HCEC 1CT (cell line): ENCODE measurements at places on chromosomes 5 and 9.

DNA sequence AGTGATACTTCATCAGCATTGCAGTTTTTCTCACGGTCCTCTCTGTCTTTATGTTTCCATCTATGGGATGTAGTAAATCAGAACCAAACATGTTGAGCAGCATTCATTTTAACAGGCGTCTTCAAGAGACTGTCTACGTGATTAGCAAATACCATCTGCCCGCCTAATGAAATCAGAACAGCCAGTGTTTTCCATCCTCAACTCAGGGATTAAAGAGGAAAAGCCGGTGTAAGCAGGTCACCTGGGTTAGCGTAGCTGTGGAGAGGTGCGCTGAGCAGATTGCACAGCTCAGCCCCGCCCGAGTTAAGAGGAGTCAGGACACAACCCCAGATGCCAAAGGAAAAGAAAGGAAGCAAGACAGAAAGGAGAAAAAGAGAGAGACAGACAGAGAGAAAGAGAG is 54.3 kb upstream of the ANKRD33B start:
- no peak for DNase-seq

GRCh38 chr5:74686962-74687751 is 2.1 kb downstream of the HEXB start:
- DNase-seq: peak; percentile 68

DNA sequence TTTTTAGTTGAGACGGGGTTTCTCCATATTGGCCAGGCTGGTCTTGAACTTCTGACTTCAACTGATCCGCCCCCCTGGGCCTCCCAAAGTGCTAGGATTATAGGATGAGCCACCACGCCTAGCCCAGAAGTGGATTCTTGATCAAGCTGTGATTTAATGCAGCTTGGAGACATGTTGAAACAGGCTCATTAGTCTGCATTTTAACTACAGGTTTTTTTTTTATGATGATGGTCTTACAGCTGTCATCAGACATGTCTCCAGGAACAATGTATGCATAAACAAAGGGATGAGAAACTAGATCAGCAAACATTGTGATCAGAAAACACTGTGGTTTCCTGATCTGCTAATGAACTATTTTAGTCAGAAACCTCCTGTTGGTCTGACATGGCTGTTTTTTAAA is 30.0 kb upstream of the PLPP1 start:
- no peak for DNase-seq

GRCh38 chr5:145965804-145966203 is 29.4 kb downstream of the SH3RF2 start:
- DNase-seq: no peak

DNA sequence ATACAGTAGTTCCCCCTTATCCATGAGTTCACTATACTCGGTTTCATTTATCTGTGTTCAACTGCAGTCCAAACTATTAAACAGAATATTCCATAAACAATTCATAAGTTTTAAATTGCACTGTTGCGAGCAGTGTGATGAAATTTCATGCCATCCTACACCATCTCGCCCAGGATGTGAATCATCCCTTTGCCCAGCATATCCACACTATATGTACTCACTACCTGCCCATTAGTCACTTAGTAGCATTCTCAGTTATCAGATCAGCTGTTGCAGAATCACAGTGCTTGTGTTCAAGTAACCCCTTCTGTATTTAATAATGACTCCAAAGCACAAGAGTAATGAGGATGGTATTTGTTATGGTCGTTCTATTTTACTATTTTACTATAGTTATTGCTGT is 51.5 kb downstream of the SHOC1 start:
- peak; percentile 84 for DNase-seq

- no peak for DNase-seq
These were observed 205.3 kb upstream of the PANK3 start for GRCh38 chr5:168784454-168784853.

- DNase-seq: peak; percentile 23
These were observed 105.3 kb upstream of the FCN2 start for GRCh38 chr9:134775081-134775951.

DNA sequence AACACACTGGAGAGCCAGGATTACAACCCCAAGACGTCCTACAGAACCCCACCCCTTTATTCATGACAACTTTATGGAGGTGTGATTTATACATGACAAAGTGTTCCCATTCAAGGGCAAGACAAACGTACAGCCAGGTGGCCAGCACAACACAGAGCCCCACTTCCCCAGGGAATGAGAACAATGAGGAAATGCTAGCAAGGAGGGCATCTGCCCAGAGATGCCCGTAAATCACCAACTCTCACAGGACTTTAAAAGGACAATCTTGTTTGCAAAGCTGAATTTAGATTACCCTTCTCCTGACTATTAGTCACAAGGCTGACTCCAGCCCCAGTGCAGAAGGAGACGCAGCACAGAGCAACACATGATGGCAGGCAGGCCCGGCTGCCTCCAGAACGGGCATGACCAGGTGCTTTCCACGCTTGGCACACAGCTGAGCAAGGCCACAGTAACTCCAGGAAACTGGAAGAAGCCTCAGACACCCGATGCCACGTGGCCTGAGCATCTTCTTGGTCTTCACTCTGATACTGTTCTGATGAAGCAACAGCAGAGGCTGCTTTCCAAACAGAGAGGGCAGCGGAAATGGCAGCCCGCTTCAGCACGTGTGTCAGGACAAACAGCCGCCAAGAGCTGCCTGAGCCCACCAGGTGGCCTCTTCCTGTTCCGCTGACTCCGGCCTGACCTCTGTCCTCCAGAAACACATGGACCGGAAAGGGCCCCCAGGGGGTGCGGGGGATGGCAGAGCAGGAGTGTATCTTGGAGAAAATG is 51.4 kb downstream of the ROR2 start:
- no peak for DNase-seq

GRCh38 chr9:18023332-18023731 is 444.5 kb downstream of the SH3GL2 start:
- peak; percentile 8 for DNase-seq

- DNase-seq: no peak
These were observed 44.5 kb upstream of the NR3C1 start for GRCh38 chr5:143447983-143448382.

DNA sequence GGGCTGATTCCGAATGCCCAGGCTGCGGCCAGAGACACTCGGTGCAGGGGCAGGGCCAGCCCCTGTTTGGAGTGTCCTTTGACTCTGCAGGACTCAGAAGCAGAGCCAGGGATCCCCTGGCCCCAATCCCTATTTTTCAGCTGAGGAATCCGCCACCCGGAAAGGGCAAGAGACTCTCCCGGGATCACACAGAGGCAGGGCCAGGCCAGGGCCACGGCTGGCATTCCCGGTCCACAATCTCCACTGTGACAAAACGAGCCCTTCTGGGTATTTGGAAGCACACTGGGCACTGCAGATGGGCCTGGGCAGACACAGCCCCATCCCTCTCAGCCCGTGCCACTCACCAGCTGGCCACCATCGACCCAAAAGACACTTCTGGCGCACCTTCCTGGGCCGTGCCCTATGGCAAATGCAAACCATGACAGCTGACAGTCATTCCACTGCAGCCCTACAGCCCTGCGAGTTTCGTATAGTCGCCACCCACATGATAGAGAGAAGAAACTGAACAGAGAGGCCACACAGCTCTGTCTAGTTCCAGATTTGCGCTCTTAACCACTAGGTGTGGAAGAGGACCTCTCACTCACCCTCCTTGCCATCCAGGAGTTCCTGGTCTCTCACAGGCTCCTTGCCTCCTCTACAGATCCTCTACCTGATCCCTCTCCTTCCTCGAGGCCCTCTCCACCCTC is 13.3 kb downstream of the NR5A1 start:
- no peak for DNase-seq

DNA sequence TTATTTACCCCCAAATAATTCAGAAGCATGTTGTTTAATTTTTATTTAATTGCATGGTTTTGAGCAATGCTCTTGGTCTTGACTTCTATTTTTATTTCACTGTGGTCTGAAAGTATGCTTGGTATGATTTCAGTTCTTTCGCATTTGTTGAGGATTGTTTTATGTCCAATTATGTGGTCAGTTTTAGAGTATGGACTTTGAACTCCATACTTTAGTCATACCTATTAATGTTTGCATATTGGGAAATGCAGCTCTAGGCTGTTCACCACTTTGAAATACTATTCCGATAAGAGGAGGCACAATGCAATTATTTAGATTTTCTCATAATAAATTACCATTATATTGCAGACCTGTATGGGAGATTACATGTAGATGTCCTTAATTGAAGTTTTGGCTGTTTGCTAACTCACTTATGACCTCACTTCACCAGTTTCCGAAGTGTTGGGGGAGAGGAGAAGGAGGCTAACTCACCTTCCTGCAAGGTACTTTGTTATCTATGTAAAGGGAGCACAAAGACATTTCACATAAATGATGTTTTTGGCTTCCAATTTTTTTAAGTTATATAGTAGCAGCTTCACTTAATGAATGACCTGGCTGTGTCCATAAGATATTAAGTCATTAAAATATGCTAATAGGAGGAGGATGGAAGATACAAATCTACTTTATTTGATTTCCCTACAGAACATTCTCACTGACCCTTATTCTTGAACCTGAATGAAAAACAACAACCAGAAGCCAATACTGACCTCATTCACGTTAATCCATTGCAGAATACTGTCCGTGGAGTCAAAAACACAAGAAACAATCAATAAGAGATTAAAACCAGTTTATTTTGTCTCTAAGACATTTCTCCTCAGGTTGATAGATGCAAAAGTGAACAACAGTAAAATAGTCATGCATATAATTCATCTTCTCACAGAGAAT is 970.3 kb upstream of the ARRDC3 start:
- DNase-seq: peak; percentile 64

DNA sequence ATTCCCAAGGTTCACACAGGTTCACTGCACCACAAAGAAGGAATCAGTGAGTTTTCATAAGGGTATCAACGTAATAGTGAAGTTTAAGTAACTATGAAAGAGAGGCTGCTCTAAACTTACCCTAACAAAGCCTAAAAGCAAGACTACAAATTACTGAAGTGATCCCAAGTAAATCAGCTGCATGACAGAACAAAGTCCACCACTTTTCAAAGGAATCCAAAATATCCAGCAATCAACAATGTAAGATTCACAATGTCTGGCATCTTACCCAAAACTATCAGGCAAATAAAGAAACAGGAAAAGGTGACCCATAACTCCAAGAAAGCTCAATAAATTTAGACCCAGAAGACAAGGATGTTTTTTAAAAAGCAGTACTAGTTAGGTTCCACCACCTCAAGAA is 70.1 kb downstream of the GNAQ start:
- peak; percentile 15 for DNase-seq

- no peak for DNase-seq
These were observed 564.4 kb downstream of the SEMA5A start for GRCh38 chr5:8981496-8981895.

DNA sequence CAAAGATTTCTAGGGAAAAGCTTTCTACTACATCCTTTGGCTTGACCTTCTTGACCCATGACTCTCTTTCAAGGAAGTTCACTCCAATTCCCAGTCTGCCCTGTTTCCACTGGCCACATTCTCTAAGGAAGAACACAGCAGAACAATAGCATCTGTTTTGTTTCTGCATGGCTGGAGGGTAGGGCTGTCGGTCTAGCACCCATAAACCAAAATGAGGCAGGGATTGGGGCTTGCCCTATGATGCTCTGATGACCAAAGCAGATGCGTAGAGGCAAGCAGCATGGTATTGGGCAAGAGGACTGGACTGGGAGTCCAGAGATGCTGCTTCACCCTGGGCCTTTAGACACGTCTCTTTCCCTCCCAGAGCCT is 24.1 kb downstream of the GOLGA2 start:
- peak; percentile 48 for DNase-seq

GRCh38 chr5:157543825-157544622 is 31.6 kb downstream of the ADAM19 start:
- DNase-seq: peak; percentile 46

GRCh38 chr9:132673355-132673754 is 3.1 kb downstream of the GTF3C4 start:
- DNase-seq: peak; percentile 69

DNA sequence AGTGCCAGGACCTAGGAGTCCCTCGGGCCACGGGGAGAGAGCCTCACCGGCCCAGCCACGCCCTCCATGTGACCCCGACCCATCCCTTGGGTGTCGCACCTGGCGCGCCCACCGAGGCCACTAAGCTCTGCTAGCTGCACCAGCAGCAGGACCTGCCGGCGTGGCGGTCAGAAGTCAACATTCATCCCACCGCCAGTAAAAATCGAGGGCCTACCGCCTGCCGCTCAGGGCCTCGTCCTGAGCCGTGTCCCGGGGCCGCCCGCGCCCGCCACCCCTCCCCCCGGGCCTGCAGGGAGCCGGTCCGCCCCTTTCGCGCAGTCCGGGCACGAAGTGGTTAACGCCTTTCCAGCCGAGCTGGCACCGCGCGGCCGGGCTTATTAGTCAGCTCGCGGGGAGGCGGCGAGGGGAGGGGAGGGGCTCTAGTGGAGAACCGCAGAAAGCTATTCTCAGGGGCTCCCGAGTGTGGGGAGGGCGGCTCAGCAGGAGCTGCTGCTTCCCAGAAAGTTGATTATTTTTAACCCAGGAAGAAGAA is 124.4 kb downstream of the C9orf50 start:
- DNase-seq: peak; percentile 91

GRCh38 chr9:121714075-121714705 is 62.8 kb downstream of the DAB2IP start:
- no peak for DNase-seq

GRCh38 chr5:128395073-128395472 is 143.0 kb downstream of the FBN2 start:
- no peak for DNase-seq

DNA sequence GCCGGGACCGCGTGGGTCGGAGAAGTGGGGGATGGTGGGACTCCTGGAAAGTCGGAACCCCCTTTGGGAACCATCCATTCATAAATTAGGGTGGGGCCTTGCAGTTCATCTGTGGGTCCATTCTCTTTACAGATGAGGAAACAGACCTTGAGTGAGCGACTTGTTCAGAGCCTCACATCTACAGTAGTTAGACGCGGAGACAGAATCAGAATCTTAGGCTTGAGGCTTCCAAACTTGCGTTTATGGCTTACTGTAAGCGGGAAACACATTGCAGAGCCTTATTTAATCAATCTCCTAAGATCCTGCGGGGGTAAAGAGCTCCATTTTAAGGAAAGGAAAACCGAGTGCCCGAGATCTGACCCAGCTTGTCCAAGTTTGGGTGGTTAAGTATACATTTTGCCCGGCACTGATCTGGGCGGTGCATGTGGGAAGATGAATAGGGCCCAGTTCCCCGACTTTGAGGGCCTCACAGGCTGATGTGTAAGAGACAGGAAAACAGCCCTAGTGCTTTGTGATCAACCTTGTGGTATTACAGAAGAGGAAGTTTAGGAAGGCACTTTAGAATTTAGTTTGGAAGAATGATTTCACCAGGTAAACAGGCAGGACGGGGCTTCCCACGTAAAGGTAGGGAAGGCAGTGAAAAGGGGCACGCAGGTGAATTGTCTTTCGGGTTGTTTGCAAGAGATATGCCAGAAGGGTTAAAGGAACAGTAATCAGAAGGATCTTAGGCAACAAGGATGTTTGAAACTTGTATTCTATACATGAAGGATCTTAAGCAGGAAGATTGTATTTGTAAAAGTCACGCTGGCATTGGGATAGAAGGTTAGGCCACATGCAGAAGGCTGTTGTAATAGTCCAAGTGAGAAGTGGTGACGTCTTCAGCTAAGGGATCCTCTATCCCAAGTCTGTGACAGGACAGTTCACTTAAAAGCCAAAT is 744 bp downstream of the TARS1 start:
- peak; percentile 68 for DNase-seq
